H54 (cell line): ENCODE measurements at places on chromosomes 12 and 14.
A peak's percentile ranks its signal among the peaks of the same experiment; 100 is the strongest.

GRCh38 chr14:64722842-64723447, 18.7 kb downstream of the PLEKHG3 start:
- DNase-seq = no peak

DNA sequence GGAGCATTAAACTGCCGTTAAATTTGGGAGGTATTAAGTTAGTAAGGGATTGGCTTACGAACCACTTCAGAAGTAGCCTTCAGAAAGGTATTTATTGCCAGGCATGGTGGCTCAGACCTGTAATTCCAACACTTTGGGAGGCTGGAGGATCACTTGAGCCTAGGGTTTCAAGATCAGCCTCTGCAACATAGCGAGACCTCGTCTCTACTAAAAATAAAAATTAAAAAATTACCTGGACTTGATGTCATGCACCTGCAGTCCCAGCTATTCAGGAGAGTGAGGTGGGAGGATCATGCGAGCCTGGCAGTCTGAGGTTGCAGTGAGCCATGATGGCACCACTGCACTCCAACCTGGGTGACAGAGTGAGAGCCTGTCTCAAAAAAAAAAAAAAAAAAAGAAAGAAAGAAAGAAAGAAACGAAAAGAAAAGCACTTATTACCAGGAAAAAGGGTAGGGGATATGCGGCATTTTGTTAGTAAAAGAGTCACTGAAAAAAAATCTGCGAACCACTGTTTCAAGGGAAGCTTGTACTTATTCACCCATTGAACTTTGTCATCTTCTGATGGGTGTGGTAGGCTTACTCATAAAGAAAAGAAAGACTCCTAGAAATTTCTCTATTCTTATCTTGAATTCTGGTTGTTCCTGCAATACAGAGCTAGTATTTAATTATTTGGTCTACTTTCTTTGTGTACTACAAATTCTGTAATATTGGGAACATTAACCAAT, 33.6 kb upstream of the PLEKHA5 start:
- DNase-seq = peak; percentile 34

DNA sequence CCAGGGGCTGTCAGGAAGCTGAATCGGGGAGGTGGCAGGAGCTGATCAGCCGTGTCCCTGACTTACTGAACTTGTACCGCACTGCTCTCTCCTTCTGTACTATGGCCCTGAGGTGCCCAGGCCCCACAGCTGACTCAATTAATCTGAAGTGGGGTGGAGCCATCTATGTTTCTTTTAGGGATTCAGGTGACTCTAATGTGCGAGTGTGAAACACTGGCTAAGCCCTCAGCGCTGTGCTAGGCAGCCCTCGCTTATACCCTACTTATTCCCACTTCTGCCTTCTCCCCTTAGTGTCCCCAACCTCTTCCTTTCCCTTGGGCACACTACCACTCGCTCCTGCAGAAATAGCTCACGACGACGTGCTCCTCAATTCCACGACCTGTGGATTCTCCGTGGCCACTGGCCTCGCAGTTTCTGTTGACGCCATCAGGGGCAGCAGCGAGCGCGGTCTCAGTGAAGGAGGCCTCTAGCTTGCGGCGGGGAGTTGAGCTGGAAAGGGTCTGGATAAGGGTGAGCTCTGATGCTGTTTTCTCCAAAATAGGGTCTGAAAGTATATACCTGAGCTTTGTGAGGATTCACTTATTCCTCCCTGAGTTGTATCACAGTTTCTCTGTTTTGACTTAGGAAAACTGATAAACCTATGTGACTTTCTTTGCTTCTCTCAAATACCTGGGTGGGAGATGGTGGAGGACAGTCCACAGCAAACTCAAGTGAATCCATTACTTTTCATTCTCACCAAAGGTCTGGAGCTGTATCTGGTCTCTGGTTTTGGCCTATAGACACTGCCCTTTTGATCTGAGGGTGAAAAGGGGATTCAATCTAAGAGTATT, 167.6 kb downstream of the SLC41A2 start:
- DNase-seq = peak; percentile 17

GRCh38 chr14:66056926-66057552, 429.1 kb upstream of the CCDC196 start:
- DNase-seq = no peak

GRCh38 chr12:4984971-4985370, 58.7 kb upstream of the KCNA5 start:
- DNase-seq = no peak

DNA sequence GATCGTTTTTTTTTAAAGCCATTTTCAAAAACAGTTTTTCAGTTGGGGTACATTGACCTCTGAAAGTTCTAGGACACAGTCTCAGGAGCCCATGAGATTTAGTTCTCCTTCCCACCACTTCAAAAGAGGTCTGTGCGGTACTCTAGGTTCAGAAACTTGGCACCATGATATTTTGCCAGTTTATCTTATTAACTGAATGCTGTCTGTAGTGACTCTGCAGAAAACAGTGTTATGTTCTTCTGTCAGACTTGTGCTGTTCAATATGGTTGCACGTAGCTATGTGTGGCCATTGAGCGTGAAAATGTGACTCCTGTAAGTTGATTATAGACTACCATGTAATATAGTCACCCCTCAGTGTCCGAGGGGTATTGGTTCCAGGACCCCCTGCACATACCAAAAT, 35.9 kb downstream of the CRADD start:
- no peak for DNase-seq

GRCh38 chr14:95039993-95040348, 117.4 kb downstream of the DICER1 start:
- no peak for DNase-seq

DNA sequence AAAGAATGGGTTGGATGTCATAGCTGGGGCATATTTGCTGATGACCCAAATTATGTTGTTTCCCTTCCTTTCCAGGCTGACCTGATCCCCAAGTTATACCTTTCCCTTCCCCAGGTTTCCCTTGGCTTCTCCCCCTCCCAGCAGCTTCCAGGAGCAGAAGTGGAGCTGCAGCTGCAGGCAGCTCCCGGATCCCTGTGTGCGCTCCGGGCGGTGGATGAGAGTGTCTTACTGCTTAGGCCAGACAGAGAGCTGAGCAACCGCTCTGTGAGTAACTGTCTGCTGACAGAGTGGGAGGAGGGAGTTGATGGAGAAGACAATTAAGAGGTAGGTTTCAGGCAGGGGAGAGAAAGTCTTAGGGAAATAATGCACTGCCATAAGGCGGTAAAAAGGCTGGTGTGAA, 25.0 kb downstream of the A2ML1 start:
- DNase-seq = no peak

DNA sequence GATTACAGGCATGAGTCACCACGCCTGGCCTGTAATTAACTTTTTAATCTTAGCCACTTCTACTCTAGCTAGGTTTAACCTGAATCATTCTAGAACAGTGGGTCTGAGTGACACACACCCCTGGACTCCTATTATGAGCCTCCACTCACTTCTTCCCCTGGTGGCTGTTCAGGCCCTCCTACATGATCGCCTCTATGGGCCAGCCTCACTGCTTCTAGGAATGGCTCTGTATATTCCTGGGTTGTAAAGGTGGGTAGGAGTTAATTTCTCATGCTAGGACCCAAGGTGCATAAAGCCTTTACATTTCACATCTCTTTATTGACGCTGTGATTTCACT, 8.0 kb upstream of the RNU6-8 start:
- no peak for DNase-seq

GRCh38 chr12:130768120-130768519, 52.0 kb upstream of the RIMBP2 start:
- no peak for DNase-seq

DNA sequence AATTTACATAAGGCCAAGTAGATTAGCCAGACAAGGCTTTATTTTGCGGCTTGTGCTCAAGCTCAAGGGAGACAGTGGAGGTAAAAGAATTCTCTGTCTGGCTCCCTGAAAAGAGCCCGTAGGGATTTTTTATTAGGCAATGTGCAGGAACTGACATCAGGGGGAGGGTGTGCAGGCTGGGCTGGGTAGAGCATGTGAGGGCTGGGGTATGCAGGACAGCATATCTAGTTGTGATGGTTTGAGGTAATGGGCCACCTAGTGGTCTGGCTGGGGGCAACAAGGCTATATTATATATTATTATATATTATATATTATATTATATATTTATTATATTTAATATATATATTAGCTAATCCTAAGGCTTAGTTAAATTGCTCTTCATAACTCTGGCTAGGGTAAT, 102.1 kb downstream of the TMEM117 start:
- no peak for DNase-seq

GRCh38 chr12:120136093-120136770, 19.7 kb upstream of the RAB35 start:
- no peak for DNase-seq

DNA sequence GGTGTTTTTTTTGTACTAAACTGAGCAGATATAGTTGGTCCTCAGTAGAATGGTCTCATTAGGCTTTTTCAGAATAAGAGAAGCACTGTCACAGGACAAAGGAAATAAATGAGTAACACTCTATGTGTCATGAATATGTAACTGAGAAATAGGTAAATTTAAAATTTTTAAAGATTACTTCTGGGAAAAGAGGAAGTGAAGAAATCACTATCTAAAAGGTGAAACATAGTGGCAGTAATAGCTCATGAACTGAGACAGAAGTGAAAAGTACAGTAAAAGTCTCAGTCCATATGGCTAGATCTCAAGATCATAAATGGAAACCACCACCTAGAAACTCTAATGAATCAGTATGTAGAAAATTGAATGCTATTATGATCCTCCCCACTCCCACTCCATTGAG, 89.3 kb upstream of the TTC7B start:
- DNase-seq = no peak

DNA sequence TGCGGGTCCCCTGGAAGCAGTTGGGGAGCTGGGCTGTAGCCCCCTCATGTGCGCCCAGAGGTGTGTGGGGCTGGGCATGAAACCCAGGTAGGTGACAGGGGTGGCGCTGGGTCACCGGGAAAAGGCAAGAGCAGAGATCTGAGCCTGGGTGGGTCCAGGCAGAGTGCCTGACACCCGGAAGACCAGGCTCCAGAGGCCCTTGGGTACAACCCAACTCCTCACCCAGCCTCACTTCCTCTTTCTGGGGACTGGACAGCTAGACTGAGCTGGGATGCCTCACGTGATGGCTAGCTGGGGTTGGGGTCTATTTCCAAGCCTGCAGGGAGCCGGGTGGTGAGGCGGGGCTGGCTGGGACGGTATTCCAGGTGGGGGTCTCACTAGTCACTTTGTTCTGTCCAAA, 16.3 kb upstream of the CYP46A1 start:
- DNase-seq = no peak

DNA sequence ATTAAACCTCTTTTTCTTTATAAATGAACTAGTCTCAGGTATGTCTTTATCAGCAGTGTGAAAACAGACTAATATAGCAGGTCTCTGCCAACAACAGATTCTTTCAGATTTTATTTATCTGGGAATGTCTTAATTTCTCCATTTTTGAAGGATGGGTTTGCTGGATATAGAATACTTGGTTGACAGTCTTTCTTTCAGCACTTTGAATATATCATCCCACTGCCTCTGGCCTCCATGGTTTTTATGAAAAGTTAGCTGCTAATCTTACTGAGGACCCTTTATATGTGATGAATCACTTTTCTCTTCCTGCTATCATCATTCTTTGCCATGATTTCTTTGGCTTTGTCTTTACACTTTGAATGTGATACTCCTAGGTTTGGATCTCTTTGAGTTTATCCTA, 148.0 kb downstream of the ANO6 start:
- DNase-seq = no peak

DNA sequence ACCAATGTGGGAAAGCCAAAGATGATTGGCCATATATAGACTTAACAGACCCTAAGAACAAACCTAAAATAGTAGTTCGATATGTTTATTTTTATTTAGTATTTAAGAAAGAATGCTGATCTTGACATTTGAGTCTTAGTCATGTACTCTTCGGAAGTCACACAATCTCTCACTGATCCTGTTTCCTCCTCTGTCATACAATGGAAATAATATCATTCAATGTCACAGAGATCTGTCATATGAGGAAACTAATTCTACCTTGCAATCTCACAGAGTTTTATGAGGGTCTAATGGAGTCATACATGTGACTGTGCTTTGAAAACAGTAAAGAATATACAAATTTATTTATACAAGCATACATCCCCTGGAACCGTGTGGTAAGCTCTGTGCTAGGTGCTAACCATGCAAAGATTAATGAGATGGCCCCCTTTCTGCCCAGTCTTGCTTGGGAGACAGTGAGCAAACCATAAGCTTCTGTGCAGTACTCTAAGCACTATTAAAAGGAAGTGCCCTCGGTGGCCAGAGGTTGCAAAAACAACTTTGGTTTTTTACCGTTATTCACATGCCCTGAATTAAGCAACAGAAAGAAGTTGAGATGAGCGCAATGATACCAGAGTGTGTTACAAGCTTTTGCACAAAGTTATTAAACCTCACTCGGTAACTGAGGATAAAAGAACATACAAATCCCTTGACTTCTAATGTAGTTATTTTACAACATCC, 1.7 kb upstream of the LIN7A start:
- no peak for DNase-seq

GRCh38 chr14:31206536-31207286, 882 bp downstream of the HECTD1 start:
- DNase-seq = no peak

DNA sequence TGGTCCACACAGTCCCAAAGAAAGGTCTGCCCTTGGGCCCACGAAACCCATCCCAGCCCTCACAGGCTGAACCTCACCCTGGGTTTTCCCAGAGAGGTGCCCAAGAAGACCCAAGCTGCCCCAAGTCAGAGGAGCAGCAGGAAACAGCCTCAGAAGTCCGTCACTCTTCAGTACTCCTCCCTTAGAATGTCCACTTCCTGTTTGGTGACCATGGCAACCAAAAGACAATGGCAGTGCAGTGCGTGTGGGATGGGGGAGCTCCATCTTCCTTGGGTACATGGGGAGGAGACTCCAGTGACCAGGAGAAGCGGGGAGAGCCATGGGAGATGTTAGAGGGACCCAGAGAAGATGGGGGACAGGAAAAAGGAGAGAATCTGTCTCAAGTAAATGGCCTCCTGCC, 11.3 kb downstream of the SELPLG start:
- DNase-seq = no peak
